Stimulated activated CD8-positive, alpha-beta memory T cell treated with anti-CD3 and anti-CD28 coated beads, Interleukin-7, amount 100 ng/mL, for 1 hour (primary cell): ENCODE measurements at places on chromosomes 3 and 15.

GRCh38 chr3:45611628-45612081 is 17.1 kb downstream of the LIMD1 start:
- DNase-seq, result no peak

GRCh38 chr3:48014358-48014757 is 1.9 kb downstream of the MAP4 start:
- no peak for DNase-seq

- no peak for DNase-seq
Measured at GRCh38 chr3:114626751-114627150, 332.9 kb downstream of the TIGIT start.

- no peak for DNase-seq
Measured at GRCh38 chr3:52441091-52441771, 3.7 kb downstream of the SEMA3G start.

GRCh38 chr3:188350961-188351360 is 197.0 kb downstream of the LPP start:
- no peak for DNase-seq

DNA sequence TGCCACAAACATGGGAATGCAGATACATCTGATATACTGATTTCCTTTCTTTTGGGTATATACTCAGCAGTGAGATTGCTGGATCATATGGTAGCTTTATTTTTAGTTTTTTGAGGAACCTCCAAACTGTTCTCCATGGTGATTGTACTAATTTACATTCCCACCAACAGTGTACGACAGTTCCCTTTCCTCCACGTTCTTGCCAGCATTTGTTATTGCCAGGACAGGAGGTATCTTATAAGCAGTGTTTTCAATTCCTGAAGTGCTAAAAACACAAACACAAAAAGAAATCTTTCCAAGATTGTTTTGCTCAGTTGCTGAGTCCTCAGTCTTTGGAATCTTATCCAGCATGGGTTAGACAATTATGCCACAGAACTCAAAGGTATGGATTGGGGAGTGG is 13.5 kb downstream of the GTF2E1 start:
- DNase-seq, result no peak

GRCh38 chr15:40567111-40567510 is 2.0 kb upstream of the RPUSD2 start:
- DNase-seq, result no peak

DNA sequence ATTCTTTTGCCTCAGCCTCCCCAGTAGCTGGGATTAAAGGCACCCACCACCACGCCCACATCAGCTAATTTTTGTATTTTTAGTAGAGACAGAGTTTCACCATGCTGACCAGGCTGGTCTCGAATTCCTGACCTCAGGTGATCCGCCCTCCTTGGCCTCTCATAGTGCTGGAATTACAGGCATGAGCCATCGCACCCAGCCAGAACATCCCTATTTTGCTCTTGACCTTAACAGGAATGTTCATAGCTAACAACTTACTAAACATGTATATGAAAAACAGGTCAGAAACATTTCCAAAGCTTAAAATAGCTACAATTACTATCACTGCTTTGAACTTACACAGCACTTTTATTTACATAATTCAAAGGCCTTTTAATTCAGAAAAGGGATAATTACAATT is 33.7 kb downstream of the UQCC5 start:
- DNase-seq, result no peak
